Inflammatory macrophage (primary cell): ENCODE measurements at places on chromosomes 7 and 10.

DNA sequence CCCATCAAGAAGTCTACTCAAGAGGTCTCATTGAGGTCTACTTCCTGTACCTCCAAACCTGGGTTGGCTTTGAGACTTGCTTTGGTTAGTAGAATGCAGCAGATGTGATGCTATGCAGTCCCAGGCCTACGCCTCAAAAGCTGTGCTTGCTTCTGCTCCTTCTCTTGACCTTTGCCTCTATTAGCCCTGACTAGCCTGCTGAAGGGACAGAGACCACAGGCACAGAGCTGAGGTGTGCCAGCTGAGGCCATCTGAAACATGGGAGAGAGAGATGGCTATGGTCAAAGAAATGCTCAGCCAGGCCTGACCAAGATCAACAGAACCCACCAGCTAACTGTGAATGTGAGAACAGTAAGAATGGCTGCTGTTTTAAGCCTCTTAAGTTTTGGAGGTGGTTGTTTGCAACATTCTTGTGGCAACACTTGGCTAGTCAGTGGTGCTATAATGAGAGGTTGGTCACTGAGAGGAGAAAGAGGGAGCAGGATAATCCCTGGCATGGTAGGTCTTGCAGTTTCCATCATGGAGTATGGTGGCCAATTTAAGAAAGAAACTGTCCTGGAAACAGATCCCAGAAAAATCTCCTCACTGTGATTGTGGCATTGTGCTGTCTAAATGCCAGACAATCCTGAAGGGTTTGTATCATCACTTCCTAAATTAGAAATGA lies 176.1 kb upstream of the PHYHIPL start:
- no peak for DNase-seq

DNA sequence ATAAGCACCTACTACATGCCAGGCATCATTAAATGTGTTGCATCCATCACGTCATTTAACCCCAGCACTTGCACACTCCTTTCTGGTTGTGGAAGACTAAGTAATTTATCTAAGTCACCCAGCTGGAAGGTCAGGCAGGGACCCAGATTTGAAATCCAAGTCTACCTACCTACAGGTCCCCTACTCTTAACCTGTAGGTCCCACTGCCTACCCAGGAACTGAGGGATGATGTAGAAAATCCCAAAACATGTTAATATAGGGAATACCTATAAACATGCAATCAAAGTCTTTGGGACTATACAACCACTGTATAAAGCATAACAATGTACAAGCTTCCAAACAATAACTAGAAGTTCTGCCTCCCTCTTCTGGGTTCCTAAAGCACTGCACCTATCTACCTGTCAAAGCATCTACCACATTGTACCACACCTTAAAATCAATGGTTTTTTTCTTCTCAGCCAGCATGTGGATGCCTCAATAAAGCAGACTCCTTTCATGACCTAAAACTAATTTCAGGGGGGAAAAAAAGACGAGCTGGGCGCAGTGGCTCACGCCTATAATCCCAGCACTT lies 5.6 kb downstream of the IL6 start:
- DNase-seq = no peak

DNA sequence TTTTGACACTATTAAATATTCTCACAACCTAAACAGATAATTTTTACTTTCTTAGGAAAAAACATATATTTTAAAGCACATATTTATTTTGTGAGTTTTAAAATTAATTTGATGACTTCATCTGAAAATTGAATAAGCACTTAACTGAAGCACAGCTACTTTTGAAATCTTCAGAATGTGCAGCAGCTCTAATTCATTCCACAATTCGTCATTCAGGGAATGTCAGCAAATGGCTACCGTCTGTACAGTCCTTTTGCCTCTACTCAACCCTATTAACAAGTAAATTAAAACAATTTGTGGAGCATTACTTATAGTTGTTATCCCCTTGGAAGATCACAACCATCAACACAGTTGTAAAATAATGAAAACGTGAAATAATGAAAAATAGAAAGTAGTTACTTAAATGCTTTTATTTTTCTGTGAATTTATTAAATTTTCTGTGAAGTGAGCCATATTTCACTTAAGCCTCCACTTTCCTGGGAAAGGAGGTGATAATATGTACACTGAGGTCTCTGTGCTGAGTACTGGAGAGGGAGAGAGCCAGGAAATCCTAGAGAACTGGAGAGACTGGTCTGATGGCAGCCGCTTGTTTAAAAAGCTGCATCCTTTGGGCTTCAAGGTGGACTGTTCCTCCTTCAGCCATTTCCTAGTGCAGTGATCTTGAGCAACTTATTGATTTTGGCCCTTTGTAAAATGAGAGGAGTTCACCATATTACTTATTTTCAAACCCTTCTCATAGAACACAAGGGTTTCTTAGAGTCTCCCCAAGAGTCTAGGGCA lies 70.6 kb downstream of the REEP3 start:
- DNase-seq = no peak

- no peak for DNase-seq
Measured at GRCh38 chr10:103932971-103933370, 15.0 kb upstream of the STN1 start.

DNA sequence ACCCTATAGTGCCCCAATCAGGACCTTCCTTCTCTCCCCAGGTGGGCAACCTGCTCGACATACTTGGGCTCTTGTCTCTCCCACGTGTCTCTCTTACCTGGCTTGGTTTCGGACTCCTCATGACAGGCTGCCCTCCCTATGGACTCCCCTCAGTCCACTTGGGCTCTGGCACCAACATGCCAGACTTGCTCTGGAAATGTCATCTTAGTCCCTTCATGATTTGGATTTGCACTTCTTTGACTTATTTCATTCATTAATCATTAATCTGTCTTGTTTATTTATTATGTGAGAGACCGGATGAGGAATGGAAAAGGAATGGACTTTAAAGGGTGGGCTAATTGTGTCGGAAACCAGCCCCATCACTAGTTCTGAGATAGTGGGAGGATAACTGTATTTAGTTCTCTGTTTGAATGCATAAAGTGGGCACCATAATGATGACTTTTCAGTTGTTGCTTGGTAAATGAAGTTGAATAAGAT lies 108.0 kb downstream of the SND1 start:
- no peak for DNase-seq

- DNase-seq = no peak
Measured at GRCh38 chr7:102300643-102301221, 14.1 kb downstream of the SH2B2 start.

DNA sequence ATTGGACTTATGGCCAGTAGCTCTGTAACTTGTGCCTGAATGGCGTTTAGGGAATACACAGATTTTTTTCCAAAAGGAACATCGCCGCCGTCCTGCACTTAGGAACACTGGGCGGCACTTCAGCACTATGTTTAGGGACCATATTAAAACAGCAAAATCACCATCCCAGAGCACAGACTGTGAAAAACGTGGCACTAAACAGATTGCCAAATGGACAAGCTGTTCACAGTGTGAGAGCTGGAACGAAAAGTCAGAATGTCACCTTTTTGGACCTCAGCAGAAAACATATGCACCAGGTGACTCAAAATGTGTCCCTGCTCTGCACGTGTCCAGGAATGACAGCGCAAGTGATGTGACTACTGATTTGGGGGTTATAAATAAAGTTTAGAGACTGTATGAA lies 87.9 kb downstream of the ODAD2 start:
- no peak for DNase-seq

DNA sequence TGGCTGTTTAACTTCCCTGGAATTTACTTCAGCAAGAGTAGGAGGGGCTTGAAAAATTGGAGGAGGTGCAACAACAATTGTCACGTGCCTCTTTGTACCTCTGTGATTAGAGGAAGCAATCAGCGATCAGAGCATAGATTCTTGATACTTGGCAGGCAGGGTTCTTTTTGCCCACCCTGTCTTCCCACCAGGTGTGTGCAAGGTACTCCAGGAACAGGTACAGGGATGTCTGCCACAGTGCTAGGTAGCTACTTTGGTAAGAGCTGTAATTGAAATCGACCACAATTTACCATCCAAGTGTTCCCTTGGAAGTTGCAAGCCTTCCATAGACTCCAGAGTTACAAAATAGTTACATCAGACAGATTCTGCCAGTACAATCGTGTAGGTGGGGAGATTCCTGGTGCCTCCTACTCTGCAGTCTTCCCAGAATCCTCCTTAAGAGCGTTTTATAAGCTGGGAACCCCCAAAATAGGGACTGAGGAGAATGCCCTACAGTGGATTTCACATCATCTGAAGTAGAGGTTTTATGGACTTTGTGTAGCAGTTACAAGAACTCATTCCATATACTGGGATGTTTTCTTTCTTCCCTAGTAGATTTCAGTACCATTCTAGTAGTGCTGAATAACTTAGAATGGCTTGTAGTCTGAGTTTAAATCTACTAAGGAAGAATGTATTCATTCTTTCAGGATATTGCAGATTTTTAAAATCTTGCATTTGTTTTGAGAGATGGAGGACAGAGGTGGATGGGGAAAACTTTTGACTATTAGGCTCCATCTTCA lies 101.9 kb downstream of the EXOC4 start:
- DNase-seq = peak; percentile 14

DNA sequence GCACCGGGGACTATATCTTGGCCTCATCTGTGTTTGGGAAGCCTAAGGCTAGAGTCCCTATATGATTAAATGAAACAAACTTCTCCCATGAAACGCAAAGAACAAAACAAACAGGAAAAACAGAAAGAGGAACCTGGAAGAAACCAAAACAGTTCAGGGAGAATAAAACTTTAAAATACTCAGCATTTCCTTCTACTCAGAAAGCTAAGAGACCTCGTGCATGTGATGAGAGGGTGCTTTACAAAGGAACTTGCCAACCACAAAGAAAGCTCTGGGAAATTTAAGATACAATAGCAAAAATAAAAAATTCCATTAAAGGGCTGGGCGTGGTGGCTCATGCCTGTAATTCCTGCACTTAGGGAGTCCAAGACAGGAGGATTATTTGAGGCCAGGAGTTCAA lies 6.9 kb downstream of the PILRA start:
- peak; percentile 83 for DNase-seq

GRCh38 chr10:96642973-96643372 lies 56.2 kb upstream of the TM9SF3 start:
- DNase-seq = peak; percentile 93

DNA sequence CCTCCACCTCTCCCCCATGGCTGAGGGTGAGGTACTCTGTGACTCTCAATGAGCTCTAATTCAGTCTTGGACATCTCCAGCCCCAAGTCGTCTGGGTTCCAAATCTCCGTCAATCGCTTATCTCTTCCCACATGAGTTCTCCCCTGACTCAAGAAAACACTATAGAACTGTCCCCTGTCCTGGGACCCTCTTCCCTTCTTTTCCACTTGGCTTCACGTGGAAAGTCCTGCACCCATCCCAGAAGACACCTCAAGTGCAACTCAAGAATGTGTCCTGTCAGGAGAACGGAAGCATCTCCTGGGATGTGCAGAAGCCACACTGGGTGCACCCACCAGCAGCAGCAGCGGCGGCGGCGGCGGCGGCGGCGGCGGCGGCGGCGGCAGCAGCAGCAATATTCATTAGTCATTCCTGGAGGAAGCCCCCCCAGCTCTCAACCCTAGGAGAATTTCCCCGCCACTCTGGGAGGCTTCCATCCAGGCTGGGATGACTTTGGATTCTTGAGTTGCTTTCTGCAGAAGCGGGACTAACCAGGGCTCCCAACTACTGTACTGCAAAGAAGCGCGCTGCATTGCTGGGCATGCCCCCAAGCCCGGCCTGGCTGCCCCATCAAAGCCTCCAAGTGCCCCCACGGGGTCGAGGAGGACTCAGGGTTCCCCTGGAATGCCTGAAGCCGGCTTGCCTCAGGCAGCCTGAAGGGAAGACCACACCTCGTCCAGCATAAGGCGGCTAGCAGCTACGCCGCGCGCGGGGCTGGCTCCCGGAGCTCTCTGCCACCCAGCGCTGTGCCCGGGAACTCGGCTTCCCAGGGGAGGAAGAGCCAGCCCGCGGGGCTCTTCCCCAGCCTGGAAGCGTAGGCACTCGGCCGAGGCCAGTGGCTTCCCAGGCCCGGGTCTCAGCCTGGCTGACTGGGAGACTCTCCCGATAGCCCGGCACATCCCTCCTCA lies 1.0 kb downstream of the CRTAC1 start:
- DNase-seq = no peak

DNA sequence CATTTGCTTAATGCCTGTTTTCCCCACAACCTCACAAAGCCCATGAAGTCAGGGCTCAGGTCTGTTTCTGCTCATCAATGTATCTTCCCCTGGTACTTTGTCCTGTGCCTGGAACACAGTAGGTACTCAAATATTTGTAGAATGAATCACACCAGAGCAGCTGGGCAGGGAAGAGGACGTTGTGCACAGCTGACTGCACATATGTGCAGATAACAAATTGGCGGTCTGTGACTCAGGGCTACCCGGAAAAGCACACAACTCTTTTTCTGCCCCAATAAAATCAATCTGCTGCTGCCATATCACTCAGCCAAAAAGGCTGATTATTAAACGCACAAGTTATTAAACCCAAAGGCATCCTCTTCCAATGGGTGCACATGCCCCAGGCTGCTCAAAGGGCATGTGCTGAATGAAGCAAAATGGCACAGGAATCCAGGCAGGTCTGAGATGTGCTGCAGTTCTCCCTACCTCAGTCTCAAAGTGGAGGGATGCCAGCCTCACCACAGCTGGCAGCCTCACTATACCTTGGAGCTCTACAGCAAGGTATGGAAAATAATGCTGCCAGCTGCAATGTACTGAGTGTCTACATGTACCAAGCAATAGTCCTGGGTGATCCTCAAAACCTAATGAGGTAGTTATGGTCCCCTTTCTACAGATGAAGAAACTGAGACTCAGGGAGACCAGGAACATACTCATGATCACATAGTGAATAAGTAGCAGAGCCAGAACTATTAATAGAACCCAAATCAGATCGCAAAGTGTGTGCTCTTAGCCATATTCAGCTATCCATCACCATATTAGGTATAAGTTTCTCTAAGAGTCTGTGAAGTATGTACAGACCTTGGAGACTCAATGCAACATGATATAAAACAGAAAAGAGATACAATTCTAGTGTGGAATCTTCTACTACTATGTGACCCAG lies 43.4 kb downstream of the SORBS1 start:
- DNase-seq = no peak

DNA sequence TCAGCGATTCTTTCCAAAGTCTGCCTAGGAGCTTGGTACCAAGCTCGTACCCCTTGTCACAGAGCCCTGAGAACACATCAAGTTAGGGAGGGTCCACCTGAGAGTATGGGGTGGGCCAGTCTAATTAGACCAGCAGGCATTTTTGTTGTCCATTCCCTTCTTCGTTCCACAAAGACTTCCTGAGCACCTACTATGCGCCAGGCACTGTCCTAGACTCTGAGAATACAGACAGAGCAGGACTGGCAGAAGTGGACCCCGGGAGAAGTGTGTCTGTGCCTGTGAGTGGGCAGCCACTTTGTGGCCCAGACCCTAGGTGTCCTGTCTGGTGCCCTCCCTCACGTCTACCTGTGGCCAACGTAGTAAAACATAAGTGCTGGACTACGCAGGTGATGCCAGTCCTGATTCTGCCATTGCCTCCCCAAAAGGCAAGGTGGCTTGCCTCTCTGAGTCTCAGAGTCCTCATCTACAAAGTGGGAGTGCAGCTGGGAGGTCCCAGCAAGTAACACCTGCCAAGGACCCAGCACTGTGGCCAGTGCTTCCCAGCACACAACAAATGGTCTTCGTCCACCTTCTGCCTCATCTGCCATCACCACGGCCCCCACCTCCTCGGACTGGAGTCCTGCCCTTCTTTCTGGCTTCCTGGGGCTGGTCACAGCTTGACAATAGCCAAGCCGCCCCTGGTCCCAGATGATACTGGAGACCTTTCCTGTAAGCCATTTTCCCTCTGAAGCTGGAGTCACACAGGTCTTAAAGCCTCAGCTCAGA lies 54.3 kb upstream of the DUSP5 start:
- no peak for DNase-seq
